ENCODE measurements at places on chromosomes 2 and 18.

- DNase-seq, result no peak
Measured at GRCh38 chr2:118442996-118443553, 354.8 kb downstream of the INSIG2 start.

DNA sequence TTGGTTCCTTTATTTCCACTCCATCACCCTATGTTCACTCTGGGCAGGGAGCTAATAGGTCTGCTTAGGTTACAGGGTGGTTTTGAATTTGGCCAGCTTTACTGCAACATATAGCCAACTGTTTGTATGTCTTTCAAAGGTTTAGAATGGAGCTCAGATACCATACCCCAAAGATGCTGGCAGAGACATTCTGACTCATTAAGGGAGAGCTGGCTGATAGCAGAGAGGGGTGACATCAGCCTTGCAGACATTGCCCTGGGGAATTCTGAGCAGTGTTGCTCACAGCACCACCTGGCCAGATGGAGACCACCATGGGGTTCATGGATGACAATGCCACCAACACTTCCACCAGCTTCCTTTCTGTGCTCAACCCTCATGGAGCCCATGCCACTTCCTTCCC, 2.1 kb downstream of the PROKR1 start:
- DNase-seq, result no peak

DNA sequence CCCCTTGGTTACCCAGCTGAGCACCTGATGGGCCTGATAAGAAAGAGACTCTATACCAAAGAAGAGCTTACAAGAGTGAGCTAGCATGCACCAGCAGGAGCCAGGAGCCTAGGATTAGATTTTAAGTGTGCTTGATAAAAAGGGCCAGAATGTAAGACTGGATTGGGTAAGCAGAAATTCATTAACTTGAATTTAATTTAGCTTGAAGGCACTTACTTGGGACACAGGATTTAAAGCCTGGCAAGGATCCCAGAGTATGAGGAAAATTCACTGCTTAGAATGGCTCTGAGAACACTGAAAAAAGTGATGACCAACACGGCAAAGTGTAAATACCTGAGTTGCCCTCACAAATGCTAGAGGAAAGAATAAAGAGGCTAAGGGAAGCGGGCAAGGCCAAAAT, 91.3 kb upstream of the RBBP8 start:
- no peak for DNase-seq

- DNase-seq, result no peak
Measured at GRCh38 chr2:3602553-3603339, 7.8 kb downstream of the COLEC11 start.

- no peak for DNase-seq
Measured at GRCh38 chr2:127154396-127154795, 47.4 kb upstream of the BIN1 start.

DNA sequence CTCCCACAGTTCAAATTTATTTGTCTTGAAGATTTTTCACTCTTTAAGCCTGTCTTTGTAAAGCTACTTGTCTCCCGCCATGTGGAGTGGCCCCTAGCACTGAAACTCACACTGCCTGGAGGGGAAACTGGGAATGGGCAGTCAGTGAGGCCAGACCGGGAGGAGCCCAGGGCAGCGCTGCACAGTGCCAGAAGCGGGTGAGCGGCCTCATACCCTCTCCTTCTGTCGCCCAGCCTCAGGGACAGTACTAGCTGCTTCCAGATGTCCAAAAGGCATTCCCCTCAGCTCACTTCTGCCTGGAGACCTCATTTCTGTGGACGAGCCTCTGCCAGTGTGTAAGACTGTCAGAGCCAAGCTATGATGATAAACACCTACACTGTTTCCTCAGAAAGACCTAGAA, 79.9 kb downstream of the SEPTIN10 start:
- no peak for DNase-seq

DNA sequence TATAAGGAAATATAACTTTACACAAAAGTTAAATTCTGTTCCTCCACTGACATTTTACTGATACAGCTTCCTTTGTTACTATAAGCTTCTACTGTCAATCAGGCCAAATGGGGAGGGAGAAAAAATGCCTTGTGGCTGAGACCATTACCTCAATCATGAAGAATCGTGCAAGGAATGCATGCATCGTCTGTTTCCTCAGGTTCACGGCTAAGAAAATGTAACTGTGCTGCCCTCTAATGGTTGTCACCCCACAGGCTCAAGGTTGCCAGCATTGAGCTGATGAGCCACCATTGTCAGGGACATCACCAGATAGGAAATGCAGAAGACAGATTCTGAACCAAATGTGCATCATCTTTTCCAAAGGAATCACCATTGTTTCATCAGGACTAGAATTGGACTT, 426.9 kb downstream of the CDH2 start:
- DNase-seq, result no peak

DNA sequence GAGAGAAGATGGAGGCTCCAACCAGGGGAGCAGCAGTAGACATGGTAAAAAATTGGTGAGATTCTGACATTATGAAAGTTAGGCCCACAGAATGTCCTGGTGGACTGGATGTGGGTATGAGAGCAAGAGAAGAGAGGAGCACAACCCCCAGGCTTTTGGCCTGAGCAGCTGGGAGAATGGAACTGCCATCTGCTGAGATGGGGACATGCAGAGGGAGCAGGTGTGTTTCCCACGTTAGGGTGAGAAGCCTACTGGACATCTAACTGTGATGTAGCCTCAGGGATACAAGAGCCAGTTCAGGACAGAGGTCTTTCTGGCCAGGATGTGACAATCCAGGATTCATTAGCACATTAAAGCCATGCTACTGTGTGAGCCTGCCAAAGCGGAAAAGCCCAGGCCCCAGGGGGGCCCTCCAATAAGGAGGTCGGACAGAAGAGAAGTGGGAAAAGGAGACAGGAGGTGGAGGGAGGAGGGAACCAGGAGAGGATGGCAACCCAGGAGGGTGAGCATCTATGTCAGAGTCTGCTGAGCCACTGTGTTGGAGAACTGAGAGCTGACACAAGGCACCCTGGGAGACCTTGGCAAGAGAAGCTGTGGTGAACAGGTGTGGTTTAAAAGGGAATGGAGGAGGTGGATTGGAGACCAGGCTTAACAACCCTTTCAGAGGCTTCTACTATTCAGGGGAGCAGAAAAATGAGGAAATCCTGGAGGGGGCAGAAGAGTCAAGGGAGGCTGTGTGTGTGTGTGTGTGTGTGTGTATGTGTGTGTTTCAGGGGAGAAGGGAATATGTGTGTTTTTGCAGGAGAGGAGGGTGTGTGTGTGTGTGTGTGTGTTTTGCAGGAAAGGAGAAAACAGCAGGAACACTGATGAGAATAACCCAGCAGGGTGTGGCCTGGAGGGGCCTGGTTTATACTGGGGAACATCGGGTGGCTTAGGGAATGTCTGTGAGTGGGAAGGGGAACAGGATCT, 10.5 kb downstream of the CYB5A start:
- no peak for DNase-seq

DNA sequence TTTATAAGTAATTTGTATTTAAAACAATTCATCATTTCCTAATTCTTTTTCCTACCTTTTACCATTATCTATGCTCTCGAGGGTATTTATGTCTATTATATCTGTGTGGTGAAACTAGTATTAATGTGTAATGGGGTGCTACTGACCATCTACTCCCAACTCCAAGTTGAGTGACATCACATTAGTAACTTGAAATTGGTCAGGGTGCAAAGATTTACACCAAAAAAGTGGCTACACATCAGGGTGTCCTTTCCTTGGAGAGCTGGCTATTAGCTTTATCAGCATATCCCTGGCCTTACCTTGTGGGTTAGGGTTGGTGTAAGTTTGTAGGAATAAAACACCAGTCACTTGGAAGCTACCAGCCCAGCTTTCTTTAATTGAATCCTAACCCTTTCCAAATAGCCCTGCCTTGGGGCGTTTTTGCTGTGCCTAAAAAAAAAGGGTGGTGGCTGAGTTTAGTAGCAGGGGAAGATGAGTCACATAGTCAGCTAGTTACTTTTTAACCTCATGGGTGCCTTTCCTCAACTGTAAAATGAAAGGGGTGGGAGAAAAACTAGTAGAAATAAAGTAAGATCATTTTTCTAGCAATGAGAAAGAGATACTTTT, 14.0 kb downstream of the ANXA4 start:
- no peak for DNase-seq

Measured in naive thymus-derived CD8-positive, alpha-beta T cell (primary cell).